ENCODE measurements at places on chromosomes 16 and 17.

DNA sequence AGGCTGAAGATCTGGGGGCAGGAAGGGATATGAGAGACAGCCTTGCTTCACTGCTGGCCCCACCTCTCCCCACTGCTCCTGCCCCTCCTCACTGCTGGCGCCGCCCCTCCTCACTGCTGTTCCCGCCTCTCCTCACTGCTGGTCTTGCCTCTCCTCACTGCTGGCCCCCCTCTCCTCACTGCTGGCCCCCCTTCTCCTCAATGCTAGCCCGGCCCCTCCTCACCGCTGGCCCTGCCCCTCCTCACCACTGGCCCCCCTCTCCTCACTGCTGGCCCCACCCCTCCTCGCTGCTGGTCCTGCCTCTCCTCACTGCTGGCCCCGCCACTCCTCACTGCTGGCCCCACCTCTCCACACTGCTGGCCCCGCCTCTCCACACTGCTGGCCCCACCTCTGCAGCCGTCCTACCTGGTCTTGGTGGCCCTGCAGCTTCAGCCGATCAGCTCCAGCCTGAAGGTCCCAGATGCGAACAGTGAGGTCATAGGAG is 9.5 kb upstream of the PAM16 start:
- DNase-seq: no peak

GRCh38 chr16:10333321-10334032 is 52.4 kb upstream of the ATF7IP2 start:
- DNase-seq: no peak

DNA sequence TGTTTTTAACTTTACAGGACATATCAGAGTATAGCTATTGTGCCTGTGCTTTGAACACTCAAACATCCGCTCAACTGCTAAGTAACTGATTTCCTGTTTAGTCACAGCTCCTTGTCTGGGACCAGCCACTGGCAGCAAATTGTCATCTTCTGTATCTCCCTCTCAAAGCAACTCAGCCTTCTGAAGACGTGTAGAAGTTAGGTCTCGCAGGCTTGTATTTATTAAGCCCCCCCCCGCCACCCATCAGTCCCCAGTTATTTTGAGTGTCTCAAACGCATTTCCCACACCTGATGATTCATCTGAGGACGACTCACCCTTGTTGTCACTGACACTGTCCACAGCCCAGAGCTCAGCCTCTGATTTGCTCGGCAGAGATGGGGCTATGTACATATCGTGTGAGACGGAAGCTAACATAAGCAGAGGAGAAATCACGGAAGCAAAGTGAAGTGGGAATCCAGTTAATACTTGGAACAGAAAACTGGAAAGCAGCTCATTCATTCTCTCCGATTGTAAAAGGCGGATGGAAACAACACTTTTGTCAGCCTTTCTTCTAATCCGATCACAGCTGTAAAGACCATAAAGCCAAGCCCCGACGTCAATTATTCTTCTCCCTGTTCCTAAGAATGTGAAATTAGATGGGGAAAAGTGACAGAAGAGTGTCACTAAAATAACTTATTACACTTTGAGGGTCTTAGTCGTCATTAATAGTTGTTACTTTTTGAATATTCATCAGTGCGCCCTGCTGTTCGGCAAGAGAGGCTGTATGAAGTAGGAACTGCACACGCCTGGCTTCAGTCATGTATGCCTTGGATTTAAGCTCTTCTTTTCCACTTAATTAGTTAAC is 64.2 kb downstream of the PITPNC1 start:
- DNase-seq: peak; percentile 78

DNA sequence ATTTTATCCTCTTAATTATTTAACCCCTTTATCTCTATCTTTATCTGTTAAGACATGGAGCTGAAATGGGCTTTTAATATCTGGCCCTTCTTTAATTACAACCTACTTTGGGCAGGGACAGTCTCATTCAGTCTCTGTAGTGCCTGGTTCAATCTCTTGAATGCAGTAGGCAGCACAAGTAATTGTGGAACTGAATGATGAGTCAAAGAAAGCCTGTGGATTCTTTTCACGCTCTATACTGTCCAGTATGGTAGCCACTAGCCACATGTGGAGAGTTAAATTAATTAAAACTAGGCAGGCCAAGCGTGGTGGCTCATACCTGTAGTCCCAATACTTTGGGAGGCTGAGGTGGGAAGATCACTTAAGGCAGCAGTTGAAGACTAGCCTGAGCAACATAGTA is 9.3 kb downstream of the BPTF start:
- DNase-seq: peak; percentile 44
